ENCODE measurements at places on chromosomes 12 and 14.

DNA sequence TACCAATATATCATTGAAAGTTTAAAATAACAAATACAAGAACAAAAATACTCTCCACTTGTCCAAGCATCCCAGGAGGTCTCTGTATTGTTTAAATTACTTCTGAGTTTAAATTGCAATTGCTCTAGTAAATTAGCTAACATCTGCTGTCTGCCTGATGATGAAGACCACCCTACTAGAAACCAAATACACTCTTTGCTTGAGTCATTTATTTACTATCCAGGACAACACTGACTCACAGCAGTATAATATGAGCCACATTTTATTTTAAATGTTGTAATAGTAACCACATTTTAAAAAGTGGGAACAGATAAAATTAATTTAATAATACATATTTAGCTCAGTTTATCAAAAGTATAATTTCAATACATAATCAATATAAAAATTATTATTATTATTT lies 62.9 kb upstream of the EEA1 start:
- DNase-seq = no peak

- DNase-seq = no peak
Observed at GRCh38 chr12:121536054-121536898, 44.5 kb downstream of the KDM2B start.

GRCh38 chr14:72715215-72715849 lies 178.6 kb downstream of the DPF3 start:
- no peak for DNase-seq

DNA sequence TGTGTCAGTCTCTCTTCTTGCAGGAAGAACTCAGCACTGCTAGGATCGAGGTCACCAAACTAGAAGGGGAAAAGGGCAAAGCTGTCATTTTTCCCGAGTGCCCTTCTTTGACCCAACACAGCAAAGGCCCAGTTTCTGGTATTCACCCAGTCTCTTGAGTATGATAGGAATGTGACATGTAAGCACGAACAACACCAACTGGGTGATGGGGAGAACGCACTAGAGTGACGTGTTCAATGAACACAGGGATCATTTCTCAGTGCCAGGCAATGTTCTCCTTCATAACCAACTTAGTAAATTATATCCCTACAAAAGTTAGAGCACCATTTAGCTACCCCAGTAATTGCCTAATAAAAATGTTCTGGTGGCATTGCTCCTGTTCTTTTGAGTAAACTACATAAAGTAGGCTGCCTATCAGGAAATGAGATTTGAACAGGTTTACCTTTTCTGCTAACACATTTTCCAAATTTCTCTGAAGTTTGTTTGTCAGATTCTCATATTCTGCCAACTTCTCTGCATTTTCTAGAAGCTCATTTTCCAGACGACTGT lies 64.5 kb downstream of the NIN start:
- DNase-seq = no peak

- no peak for DNase-seq
Observed at GRCh38 chr12:92821142-92821541, 108.0 kb downstream of the EEA1 start.

- no peak for DNase-seq
Observed at GRCh38 chr14:24149302-24149969, 2.1 kb downstream of the RNF31 start.

DNA sequence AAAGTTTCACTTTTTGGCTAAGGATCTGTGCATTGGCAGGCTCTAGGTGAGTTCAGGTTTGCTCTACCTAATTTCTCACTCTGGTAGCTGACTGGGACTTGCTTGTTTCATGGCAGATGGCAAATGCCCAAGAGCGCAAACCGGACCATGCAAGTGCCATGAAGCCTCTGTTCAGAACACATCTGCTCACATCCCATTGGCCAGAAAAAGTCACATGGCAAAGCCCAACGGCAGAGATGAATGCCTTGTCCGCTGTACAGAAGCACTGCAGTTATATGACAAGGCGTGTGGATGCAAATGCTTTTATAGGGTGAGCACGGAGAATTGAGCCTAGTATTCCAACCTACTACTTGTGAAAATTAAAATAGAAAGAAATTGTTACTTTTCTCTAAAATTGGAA lies 202.2 kb upstream of the HMGA2 start:
- no peak for DNase-seq

- DNase-seq = peak; percentile 74
Observed at GRCh38 chr14:59188461-59189090, at the start of gene DAAM1. Gene DAAM1, plus strand, starts transcription at chr14:59188667. Its CDS starts 74,811 bp downstream, at chr14:59263478.

GRCh38 chr14:95319312-95320077 lies at the start of gene CLMN:
Gene CLMN, minus strand, starts transcription at chr14:95319908. Its CDS starts 116 bp downstream, at chr14:95319792.
- DNase-seq = peak; percentile 82

GRCh38 chr14:74945852-74946658 lies 9.3 kb downstream of the PGF start:
- peak; percentile 97 for DNase-seq

GRCh38 chr14:95463171-95463901 lies 53.1 kb downstream of the SYNE3 start:
- DNase-seq = no peak

- no peak for DNase-seq
Observed at GRCh38 chr12:45077251-45077650, 26.4 kb upstream of the DBX2 start.

DNA sequence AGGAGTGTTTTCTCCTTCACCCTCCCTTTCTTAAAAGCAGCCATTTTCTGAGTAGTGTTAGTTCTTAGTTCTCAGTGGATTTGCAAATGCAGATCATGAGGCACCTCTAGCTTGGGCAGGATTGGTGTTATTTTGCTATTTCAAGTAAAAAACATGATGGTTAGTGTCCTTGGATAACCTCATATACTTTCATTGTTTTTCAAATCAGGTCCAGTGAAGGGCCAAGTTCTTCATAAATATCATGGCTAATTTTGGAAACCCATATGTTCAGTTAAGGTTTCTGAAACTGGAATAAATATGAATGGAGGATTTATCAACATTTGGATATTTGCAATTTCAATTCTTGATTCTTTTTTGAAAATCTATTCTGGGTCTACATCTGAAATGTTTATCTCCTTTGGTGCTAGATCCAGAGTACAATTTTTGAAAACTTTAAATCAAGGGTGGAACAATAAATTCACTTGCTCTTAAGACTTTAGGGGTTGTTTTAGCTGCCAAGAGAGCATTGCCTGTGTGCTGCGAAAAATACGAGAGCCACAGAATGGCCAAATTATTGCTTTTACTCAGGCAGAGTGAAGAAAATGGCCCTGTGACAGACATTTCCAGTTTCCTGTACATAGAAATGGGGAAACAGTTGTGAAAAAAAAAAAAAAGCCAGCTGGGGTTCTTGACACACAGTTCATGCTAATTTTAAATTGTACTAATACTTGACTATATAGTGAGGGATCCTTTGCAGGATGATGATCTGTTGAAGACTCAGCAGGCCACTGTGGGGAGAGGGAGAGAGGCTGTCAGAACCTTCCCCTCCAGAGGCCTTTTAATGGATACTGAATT lies 104.6 kb downstream of the BICD1 start:
- no peak for DNase-seq

GRCh38 chr12:106205208-106206069 lies 42.4 kb downstream of the CKAP4 start:
- DNase-seq = peak; percentile 26

DNA sequence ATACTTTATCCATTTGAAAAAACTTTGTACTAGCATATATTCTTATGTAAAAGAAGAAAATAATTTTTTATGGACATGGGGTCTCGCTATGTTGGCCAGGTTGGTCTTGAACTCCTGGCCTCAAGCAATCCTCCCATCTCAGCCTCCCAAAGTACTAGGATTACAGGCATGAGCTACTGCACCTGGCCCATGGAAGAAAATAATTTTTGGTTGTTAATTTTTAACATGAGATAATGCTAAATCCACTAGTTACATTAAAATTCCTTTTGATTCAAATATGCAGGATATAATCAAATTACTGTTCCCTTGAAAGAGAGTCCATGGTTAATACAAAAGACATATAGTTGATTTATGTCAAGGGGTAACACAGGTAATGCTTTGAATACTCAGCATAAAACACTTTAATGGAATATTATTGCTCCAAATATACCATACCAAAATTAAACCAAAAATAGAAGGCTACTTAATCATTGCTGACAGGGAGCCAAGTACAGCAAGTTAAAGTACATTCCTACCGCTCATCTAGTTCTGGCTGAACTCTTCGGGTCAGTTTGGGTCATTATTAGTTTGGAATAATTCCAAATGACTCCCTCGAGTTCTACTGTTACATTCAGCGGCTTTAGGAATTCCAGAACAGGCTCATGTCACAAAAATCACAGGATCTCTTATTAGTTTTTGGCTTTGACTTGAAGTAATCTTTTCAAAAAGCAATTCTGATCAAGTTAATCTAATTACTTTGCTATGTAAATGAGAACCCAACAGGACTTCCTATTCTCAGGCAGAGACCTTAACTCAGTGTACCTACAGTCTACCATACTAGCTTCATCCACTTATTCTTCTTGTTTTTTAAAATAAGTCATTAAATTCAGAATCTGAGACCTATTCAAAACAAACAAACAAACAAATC lies 6.1 kb downstream of the SOS2 start:
- no peak for DNase-seq

- no peak for DNase-seq
Observed at GRCh38 chr12:109764123-109764522, 50.5 kb downstream of the FAM222A start.

DNA sequence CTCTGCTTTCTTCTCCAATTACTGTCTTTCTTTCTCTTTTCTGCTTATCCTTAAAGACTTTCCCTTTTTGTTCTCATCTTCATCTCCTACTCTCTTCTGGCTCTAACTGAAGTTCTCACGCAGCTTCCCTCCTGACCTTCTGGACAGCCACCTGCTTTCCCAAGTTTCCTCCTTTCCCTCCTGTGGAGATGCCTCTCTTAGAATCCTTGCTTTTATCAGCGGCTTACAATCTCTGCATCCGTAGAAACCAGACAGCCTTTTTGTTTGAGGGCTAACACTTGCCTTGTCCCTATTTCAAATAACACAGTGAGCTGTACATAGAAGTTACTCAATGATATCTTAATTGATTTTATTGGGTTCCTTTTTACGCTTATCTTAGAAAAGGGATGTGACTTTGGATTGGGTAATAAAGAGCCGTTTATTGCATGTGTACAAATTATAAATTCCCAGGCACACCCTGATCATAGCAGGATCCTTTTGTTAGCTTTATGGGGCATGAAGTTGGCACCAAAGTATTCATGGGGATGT lies 2.1 kb upstream of the LGALS3 start:
- DNase-seq = no peak

DNA sequence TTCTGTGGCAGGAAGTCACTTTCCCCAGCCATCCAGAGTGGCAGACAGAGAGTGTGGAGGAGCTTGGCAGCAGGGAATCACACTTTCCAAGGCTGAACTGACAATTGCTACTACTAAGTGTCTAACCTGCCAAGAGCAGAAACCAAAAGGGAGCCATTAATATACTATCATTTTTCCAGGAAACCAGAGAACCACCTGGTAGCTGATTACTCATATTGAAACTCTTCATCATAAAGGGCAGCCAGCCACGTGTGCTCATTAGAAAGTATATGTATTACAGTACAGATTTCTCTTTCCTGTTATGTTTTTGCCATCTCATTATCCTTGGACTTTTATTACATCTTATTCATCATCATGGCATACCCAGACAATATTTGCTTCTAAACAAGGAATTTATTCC lies 374.9 kb downstream of the GXYLT1 start:
- DNase-seq = no peak

DNA sequence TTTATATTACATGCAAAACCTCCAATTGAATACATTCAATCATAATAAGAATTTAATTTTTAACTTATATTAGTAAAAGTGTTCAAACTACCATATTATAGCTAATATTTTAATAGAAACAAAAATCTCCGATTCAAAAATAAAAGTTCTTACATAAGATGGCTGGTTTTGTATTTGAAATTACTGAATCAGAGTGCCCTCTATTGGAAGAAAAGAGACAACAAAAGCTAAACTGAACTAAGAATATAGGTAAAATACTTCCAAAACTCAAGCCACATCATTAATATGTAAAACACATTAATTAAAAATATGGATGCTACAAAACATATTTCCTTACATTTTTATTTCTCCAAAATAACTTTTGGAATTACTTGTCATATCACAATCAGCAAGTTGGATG lies 120.3 kb downstream of the GARIN6 start:
- DNase-seq = no peak

GRCh38 chr12:1842183-1842904 lies 22.0 kb downstream of the LRTM2 start:
- DNase-seq = no peak

GRCh38 chr12:84502907-84503787 lies 409.5 kb downstream of the SLC6A15 start:
- peak; percentile 23 for DNase-seq

- no peak for DNase-seq
Observed at GRCh38 chr12:51020448-51021182, 5.6 kb downstream of the SLC11A2 start.

DNA sequence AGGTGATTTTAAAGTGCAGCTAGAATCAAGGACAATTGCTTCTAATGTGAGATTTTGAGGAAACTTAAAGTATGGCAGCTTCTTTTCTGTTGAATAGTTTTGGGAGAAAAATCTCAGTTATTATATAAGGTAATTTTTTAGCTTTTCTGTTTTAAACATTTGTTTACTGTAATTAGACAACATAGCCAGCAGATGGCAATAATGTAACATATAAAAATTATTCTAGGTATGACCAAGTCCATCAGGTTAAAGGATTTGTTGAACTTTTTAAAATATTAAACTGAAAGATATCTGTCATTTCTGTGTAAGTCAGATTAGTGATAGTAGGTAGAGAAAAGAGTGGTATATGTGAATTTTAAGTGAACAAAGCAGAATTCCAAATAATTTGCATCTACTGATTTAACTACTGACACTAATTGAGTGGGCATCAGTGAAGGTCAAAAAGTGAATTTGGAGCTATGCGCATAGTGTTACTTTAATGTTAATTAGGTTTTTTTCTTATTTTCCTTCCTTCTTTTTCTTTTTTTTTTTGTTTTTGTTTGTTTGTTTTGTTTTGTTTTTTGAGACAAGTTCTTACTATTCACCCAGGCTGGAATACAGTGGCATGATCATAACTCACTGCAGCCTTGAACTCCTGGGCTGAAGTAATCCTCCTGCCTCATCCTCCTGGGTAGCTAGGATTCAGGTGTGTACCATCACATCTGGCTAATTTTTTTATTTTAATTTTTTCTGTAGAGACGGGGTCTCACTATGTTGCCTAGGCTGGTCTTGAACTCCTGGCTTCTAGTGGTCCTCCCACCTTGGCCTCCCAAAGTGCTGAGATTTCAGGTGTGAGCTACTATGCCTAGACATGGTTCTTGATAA lies 18.6 kb downstream of the PRORP start:
- DNase-seq = no peak

DNA sequence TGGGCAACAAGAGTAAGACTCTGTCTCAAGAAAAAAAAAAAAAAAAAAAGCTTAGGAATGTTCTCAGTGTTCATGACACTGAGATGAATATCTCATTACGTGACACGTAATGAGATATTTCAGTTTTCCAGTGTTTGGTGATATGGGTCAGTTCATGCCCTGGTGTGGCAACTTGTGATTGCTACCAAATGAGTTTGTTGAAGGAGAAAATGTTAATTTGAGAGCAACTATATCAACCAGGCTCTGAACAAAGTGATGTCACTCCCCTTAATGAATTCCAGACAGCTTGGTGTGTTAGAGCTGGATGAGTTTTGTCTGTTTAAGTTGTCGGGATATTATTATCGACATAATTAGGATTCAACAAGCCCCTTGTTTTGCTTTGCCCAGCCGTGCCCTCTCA lies 211.7 kb downstream of the DPF3 start:
- no peak for DNase-seq

GRCh38 chr14:95300002-95300696 lies 19.6 kb downstream of the CLMN start:
- no peak for DNase-seq
